HCT116 (cell line): ENCODE measurements at places on chromosomes 16 and 17. TPM values are rescaled to one million over a fixed set of nuclear protein-coding genes. Genes with fewer than 3 reads are reported as not detected.

DNA sequence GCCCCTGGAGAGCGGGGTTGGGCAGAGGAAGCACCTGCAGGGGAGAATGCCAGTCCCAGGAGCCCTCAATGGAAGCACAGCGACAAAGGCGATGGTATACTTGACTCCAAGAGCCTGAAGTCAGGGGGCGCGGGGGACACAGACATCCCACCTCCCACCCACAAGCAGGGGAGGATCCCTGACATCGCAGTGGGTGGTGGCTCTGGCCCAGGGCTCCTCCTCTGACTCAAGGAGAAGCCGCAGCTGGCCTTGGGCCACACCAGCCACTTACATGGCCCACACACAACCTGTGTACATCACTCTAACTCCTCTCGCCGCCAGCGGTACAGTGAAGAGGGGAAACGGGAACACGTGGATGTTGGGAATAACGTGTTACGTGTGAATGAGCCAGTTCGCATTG is 44.3 kb downstream of the FZD2 start:
- DNase-seq: no peak

DNA sequence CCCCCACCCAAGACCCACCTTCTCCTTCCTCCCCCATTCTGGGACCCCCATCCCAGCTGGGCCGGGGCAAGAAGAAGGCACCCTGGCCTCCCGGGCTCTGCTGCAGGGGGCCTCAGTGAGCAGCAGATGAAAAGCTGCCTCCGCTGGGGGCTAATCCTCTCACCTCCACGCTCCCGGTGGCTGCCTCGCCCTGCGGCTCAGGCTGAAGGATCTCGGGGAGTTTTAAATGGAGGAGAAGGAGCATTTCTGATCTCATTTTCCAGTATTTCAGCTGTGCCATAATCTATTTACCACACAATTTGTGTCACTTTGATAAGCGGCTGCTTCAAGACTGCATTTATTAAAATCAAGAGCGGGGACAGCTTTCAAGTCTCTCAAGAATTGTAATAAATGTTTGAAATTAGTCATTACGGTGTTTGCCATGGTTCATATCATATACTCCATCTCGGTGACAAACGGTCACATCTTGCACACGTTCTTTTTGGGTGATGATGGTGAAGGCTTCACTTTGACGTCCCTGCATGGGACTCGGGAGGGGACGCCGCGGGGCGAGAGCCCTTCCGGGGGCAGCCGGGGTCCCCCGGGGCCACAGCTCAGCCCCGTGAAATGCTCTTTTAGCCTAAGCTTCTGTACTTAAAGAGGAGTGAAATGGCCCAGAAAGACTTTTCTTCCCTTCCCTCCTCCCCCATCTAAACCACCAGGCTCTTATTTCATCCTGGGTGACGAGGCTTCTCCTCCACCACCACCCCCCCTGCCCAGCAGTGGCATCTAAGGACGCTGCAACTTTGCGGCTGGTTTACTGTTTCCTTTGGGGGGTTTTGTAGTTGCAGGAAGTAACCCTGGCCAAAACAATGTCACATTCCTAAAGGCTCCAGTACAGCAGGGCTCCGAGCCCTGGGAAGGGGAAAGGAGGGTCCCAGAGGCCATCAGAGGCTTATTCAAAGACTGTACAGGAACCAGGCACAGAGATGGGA is 313.1 kb upstream of the TNRC6C start:
- no peak for DNase-seq

DNA sequence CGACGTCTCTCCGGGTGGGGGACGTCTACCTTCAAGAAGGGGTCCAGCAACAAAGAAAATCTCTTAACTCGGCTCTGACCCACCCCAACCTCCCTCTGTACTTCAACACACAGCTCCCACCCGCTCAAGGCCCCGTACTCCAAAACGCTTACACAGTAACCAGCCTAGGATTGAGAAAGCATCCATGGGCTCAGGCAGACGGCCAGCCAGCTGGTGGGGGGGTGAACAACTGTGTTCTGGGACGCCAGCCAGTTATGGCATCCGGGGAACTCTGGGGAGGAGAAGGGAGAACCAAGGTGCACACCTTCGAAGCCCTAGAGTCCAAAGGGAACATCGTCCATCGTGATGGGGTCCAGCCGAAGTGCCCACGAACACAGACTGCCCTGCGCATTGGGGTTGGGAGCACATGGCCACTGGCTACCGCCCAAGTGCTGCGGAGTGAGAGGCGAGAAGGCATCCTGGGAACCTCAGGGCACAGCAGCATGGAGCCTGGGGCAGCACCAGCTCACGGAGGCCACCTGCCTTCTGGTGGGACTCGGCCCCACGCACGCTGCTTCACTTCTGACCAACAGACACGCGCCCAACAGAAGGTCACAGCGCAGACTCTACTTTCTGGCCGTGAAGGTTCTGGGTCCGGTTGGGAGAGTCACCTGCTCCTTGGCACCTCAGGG is 14.3 kb downstream of the SLC16A3 start:
- DNase-seq: no peak

GRCh38 chr17:17609121-17609520 is 17.6 kb upstream of the PEMT start:
- no peak for DNase-seq

GRCh38 chr17:72056155-72056554 is 64.7 kb upstream of the SOX9 start:
- no peak for DNase-seq

DNA sequence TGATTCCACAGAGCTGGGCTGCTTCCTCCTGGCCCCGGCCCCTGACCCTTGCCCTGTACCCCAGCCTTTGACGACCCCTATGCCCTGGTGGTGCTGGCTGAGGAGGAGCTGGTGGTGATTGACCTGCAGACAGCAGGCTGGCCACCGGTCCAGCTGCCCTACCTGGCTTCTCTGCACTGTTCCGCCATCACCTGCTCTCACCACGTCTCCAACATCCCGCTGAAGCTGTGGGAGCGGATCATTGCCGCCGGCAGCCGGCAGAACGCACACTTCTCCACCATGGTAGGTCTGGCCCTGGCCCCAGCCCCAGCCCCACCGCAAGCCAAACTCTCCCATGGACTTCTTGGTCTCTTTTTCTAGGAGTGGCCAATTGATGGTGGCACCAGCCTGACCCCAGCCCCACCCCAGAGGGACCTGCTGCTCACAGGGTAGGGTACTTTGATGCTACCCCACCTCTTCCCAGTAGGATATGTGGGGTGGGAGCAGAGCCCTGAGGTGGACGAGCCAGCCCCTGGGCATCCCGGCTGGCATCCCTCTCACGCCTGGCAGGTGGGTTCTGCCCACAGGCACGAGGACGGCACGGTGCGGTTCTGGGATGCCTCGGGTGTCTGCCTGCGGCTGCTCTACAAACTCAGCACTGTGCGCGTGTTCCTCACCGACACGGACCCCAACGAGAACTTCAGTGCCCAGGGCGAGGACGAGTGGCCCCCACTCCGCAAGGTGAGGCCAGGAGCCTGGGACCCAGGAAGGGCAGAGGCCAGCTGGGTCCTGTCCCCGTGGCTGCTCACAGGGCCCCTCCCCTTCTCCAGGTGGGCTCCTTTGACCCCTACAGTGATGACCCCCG is 19.0 kb upstream of the MYO15B start:
- DNase-seq: no peak

GRCh38 chr17:70168977-70169708 is at the start of gene KCNJ2:
Gene KCNJ2, plus strand, starts transcription at chr17:70169532. Its CDS starts 5,508 bp downstream, at chr17:70175040.
- DNase-seq: no peak

DNA sequence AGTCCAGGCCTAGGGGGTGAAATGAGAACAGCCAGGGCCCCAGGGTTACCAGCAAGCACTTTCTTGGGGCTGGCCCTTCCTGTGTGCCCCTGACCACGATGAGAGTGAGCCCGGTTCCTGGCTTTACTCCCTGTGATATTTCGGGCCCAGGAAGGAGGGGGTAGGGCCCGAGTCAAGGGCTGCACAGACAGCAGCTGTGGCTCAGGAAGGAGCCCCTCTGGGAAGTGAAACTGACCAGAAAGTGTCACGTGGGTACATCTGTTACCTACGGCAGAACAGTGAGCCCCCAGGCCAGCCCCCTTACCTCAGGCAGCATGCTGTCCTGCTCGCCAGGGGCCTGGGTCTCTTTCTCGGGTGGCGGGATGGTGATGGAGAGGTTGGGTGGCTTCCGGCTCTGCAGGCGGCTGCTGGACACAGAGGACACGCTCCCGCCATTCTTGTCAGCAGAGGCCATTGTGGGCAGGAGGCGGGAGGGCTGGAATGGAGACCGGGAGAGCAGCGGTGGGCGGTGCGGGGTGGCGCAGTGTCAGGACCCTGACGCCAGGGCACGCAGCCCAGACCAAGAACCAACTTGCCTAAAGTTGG is 13.8 kb downstream of the AANAT start:
- DNase-seq: no peak

DNA sequence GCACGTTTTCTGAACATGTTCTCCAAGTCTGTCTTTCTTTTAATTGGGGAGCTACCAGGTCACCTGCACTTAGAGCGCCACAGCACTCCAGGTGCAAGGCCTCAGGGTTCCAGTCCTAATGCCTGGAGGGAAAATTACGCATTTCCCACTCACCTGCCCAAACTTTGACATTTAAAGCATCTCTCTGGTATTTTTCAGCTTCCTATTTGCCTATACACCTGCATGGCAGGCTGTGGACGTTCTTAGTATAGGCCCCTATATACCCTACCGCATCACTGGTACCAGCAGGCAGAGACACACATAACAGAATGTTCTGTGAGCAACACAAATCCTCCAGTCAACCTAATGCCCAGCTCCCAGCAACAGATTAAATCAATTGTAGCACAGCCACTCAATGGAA is 213.3 kb downstream of the MRTFB start:
- DNase-seq: no peak

- no peak for DNase-seq
Observed at GRCh38 chr17:10360578-10360977, 12.2 kb downstream of the MYH13 start.

GRCh38 chr17:6636616-6637457 is 3.7 kb downstream of the KIAA0753 start:
- no peak for DNase-seq

GRCh38 chr17:67111327-67111726 is 67.0 kb downstream of the CACNG1 start:
- DNase-seq: no peak

GRCh38 chr17:41894791-41895331 is 23.9 kb downstream of the ACLY start:
- DNase-seq: no peak

GRCh38 chr16:84800158-84800978 is 19.4 kb upstream of the CRISPLD2 start:
- DNase-seq: no peak

DNA sequence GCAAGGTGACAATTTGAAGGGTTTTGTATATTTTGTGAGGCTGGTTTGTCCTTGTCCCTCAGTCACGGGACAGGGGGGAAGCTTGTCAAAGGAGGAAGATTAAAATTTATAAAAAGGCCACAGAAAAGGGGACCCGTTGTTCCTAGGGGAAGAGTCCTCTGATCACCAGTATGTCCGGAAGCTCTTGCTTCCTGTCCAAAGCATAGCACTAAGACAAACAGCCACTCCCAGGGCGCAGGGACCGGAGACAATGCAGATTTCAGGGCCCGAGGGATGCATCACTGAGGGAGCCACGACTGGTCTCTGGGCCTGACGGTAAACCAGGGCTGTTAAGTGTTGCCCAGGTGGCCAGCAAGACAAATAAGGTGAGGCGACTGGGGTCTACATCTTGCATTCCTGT is 95.2 kb downstream of the MAF start:
- DNase-seq: no peak

DNA sequence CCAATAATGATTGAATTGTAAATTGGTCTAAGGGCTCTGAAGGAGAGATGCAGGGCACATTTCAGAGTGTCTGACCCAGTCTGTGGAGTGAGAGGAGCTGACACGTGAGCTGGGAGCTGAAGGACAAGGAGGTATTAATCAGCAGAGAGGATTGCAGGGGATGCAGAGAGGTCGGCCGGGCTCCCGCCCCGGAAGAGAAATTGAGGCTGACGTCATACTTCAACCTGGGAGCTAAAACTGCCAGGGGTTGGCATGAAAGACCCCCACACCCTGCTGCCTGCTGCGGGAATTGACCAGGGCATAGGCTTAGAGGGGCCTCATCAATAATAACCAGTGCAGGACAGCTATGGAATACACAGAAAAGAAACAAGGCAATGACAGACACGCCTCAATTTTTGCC is 53.6 kb upstream of the CLEC19A start:
- no peak for DNase-seq

DNA sequence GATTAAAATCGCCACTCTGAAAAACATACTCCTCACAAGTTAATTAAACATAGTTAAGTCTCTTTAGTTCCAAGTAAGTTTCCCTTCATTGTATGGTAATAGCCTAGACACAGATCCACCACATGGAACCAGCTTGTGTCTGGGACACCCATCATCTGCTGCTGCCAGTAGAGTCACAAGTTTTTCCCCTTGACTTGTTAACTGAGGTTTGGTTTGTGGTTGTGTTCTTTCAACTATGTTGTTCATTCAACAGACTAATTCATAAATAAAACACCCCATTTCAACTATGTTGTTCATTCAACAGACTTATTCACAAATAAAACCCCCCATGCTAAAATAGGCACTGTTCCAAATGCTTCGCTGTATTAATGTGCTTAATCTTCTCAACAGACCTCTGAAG is 24.4 kb downstream of the YWHAE start:
- no peak for DNase-seq

- DNase-seq: no peak
Observed at GRCh38 chr17:74757931-74758847, 9.8 kb downstream of the NHERF1 start.

- DNase-seq: no peak
Observed at GRCh38 chr17:47072886-47073285, 93.8 kb upstream of the RPRML start.

GRCh38 chr16:56851671-56852400 is 13.2 kb upstream of the SLC12A3 start:
- no peak for DNase-seq

DNA sequence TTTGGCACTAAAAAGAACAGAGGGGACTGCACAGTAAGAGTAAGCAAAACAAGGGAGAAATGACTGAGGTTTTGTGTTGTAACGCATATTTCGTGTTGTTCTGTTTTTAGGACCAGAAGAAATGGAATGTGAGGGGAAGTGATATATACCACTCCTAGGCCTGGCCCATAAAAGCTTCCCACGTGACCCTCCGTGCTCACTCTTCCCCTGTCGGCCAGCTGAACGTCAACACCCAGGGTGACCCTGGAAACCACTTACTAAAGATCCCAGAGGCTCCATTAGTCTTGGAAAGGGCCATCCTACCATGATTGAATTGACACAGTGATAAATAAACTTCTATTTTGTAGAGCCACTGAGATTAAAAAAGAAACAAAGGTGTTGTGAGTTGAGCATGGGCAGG is 79.8 kb downstream of the HELZ start:
- DNase-seq: no peak

Gene NPIPA3
- 1.6 TPM for total RNA-seq

Gene TPPP3
- 1.2 TPM for total RNA-seq

Gene EIF3CL
- 104 TPM for total RNA-seq

Gene CCL1
- not detected for total RNA-seq

Gene KRTAP4-1
- total RNA-seq: not detected

Gene NUFIP2
- 66.5 TPM for total RNA-seq

Gene KRT25
- total RNA-seq: not detected

Gene C17orf100
- total RNA-seq: 0.76 TPM

Gene PRCD
- total RNA-seq: not detected

Gene PERCC1
- total RNA-seq: not detected

Gene SPN
- total RNA-seq: 0.47 TPM

Gene RNF112
- 0.98 TPM for total RNA-seq
